OCI-M1 (cell line): ENCODE measurements at places on chromosomes 5 and 9.
A peak's percentile ranks its signal among the peaks of the same experiment; 100 is the strongest.

DNA sequence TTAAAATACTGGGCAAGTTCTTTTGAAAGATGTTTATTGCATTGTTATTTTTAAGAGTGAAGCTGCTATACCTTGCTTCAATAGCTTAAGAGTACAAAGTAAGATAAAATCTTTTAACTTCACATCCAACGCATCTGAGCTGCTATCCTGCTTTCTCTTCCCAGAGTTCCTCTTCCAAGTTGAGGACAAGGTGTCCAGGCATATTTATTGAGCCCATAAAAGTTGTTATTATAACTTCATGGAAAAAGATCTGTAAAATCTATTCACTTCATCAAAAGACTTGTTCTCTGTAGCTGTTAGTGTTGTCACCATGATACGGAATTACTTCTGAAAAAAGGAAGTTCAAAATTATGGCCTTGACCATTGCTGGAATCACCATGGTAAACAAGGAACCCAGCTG is 306.2 kb upstream of the ELAVL2 start:
- DNase-seq: peak; percentile 54

- no peak for DNase-seq
Observed at GRCh38 chr5:14226992-14227391, 83.8 kb downstream of the TRIO start.

DNA sequence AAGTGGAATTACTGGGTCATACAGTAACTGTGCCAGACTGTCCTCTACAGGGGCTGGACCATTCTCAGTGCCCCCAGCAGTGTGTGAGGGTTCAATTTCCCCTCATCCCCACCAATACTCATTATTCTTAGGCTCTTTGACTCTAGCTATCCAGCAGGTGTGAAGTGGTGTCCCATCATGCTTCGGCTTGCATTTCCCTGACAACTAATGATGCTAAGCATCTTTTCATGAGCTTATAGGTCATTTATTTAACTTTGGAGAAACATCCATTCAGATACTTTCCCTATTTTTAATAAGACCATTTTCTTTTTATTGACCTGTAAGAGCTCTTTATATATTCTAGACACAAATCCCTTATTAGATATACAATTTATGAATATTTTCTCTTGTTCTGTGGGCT is 63.6 kb downstream of the ADAMTS2 start:
- no peak for DNase-seq

DNA sequence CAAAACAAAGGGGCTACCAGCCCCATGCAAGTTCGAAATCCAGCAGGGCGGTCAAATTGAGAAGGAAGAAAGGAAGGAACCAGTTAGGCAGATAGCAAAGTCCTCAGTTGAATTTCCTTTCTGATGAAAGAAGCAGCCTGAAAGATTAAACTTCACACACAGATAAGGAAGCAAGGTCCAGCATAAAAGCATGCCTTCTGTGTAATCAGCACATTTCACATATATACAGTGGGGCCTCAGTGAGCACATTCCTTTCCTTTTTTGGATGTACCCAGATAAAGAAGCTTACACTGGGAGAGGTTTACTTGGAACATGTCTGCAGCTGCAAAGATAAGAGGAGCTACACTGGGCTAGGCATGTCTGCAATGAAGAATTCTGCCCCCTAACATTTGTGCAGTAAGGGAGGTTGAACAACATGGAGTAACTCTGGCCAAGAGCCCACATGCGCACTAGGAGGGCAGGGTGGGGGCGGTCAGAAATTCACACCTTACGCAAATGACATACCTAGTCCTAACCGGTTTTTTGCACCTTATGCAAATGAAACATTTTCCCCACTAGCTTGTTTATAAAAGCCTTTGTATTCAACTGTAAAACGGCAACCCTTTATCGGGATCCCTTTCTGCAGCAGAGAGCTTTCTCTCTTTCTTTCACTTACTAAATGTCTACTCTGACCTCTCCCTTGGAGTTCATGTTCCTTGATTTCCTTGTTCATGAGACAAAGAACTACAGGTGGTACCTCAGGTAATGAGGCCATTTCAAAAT is 149.7 kb upstream of the FBXL17 start:
- DNase-seq: peak; percentile 92

DNA sequence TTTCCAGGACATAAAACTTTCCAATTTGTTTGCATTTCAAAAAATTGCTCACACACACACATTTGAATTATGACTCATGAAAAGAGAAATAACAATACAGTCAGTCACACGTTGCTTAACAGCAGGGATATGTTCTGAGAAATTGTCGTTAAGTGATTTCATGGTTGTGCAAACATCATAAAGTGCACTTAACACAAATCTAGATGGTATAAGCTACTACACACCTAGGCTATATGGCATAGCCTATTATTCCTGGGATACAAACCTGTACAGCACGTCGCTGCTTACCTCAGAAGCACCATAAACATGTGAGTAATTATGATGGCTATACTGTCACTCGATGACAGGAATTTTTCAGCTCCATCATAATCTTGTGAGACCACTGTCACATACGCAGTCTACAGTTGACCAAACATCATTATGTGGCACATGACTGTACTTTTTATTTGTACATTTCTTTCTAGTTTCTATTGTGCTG is 378.2 kb downstream of the ACTL7B start:
- DNase-seq: no peak
